ENCODE measurements at places on chromosomes 3 and 15.

- DNase-seq: no peak
Observed at GRCh38 chr15:38069511-38070011, 135.1 kb downstream of the TMCO5A start.

- DNase-seq: no peak
Observed at GRCh38 chr3:123841476-123842238, 42.5 kb downstream of the MYLK start.

DNA sequence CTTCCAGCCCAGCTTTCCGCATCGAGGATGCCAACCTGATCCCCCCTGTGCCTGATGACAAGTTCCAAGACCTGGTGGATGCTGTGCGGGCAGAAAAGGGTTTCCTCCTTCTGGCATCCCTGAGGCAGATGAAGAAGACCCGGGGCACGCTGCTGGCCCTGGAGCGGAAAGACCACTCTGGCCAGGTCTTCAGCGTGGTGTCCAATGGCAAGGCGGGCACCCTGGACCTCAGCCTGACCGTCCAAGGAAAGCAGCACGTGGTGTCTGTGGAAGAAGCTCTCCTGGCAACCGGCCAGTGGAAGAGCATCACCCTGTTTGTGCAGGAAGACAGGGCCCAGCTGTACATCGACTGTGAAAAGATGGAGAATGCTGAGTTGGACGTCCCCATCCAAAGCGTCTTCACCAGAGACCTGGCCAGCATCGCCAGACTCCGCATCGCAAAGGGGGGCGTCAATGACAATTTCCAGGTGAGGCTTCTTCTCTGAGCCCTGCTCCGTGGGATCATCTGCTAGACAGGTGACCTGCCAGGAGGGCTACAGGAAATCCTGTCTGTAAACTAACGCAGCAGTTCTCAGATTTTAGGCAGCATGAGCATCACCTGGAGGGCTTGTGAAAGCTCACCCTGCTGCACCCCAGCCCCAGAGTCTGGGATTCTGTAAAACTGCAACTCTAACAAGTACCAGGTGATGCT is 1.6 kb downstream of the THBS1 start:
- no peak for DNase-seq

- DNase-seq: no peak
Observed at GRCh38 chr15:74995779-74996765, 709 bp downstream of the SCAMP5 start.

- no peak for DNase-seq
Observed at GRCh38 chr3:98786364-98787006, 23.3 kb downstream of the ST3GAL6 start.

- no peak for DNase-seq
Observed at GRCh38 chr3:21766002-21766401, 15.0 kb upstream of the ZNF385D start.

- no peak for DNase-seq
Observed at GRCh38 chr15:60513676-60514075, 34.7 kb upstream of the ICE2 start.
